ENCODE measurements at places on chromosomes 2 and 18.

- DNase-seq, result no peak
These were observed 41.2 kb downstream of the TMEM178A start for GRCh38 chr2:39706945-39707344.

- peak; percentile 72 for DNase-seq
These were observed 861 bp downstream of the LTBP1 start for GRCh38 chr2:32947484-32948143.

- no peak for DNase-seq
These were observed 82.8 kb upstream of the CCBE1 start for GRCh38 chr18:59779979-59780378.

DNA sequence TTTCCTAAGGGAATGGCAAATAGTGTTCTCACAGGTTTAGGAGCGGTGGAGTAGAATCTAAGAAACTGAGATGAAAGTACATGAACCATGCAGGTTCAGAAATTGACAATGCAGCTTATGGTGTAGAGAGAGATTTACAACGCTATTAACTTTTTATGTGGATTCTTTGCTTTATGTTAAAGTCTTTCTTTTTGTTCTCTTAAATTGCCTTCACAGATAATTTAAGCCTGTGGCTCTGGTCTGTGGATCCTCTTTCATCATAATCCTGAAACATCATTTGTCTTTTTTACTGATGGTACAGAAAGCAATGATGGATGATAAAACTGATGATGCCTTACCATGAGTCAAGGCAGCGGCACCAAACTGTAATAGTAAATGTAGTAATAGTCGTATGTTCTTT lies 30.3 kb downstream of the SOCS6 start:
- DNase-seq, result no peak

GRCh38 chr2:41062336-41062735 lies 610.4 kb upstream of the SLC8A1 start:
- DNase-seq, result no peak

DNA sequence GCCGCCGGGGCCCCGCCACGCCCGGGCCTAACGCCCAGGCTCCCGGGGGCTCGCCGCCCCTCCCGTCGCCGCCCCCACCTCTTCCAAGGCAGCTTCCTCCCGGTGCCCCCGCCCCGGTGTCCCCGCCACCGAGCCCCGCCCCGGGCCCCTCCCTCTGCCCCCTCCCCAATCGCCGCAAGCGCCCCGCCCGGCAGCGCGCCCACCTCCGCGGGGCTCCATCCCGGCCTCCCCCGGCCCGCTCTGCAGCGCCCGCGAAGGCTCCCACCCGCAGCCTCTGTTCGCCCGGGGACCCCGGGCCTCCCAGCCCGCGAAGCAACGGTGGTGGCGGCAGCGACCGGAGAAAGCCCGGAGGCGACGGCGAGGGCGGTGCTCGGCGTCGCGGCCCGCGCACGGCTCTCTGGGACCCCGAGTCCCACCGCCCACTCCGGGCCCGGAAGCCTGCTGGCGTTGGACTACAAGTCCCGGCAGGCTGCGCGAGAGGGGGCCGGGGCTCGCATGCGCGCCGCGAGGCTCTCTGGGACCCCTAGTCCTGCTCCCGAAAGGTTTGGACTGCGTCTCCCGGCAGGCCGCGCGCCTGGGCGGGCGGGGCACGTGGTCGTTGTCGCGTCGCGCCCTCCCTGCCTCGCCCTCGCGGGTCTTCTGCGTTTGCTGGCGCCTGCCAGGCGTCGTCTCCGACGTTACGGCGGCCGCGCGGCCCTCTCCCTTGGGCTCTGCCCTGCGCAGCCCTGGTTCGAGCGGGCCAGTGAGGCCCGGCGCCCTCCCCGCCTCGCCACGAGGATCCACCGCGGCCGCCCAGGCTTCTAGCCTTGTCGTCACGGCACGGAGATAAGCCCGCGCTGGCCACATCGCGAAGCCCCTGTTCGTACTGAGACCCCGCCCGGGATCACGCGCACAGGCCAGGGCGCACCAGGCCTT lies at the start of gene STK25:
Gene STK25 (minus strand): TSS at position 345 of the 915 bp plus-strand sequence. CDS start 549 bp downstream, outside the sequence.
- peak; percentile 98 for DNase-seq

DNA sequence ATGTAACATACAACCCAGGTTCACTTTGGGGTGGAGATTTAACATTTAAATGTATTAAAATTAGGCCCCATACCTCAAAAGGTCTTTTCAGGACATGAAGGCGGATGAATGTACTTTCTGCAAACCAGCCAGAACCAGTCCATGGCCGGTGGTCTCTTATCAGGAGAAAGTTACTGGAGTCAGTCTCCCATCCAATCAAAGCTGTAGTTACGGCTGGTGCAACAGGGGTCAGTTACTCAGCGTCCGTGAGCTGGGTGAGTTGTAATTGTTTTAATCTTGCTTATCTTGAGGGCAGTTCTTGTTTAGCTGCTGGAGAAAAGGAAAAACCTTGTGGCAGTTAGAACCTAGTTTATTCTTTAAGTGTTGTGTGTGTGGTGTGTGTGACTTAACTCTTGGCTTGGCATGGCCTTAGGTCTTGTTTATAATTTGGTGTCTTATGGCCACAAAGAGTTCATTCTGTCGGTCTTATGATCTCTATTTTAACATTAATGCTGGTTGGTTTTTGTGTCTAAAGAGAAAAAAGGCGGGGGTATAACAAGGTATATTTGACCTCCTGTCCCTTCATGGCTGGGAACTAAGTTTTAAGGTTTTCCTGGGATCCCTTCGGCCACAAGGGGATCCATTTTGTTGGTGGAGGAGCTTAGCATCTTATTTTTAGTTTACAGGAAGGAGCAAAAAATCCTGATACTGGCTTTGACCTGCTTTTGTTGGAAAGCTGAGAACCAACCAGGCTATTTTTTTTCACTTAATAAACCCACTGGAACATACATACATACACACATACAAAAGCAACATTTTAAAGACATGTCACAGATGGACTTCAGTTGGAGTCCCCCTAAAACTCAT lies 143.5 kb upstream of the NCK2 start:
- no peak for DNase-seq

GRCh38 chr18:22109535-22109934 lies 59.9 kb upstream of the GATA6 start:
- no peak for DNase-seq

GRCh38 chr2:236160366-236161081 lies 7.7 kb downstream of the GBX2 start:
- peak; percentile 58 for DNase-seq

DNA sequence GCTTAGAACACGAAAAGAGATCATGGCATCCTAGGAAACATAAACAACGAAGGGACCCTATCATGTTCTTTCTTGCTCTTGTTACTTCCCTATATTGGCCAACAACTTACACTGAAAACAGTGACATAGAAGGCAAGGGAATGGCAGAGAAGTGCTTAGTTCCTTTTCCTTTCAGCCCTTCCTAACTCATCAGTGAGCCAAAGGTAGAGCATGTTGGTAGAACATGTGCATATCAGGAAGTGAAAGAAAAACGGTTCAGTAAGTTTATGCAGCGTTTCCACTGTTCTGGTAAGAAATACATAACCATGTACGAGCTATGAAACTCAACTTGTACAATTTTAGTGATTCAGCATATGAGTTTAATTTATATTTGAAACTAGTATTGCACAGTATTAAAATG lies 21.7 kb downstream of the AKAIN1 start:
- no peak for DNase-seq

- DNase-seq, result no peak
These were observed 55.8 kb upstream of the MGAT5 start for GRCh38 chr2:134198006-134198634.

- peak; percentile 48 for DNase-seq
These were observed 17.2 kb downstream of the PCBP1 start for GRCh38 chr2:70104231-70105111.

DNA sequence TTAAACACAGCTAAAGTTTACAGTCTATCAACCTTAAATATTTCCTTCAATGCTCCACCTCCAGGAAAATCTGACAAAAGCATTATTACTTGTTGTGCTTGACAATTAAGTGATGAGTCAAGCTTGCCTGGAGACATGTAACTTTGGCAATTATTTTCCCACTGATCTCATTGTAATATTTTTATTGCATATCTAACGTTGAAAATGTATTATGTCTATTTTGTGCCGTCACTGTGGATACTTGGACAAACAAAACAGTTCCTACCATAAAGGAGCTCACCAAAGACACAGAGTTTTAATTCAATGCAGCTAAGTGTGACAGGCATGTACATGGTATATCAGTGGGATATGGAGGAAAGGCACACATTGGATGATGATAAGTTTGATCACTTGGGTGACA lies 24.7 kb downstream of the RNF103 start:
- DNase-seq, result no peak

- no peak for DNase-seq
These were observed 7.7 kb downstream of the IGFBP5 start for GRCh38 chr2:216687646-216688045.

GRCh38 chr18:3246635-3247239 lies 864 bp upstream of the MYL12A start:
- peak; percentile 29 for DNase-seq

DNA sequence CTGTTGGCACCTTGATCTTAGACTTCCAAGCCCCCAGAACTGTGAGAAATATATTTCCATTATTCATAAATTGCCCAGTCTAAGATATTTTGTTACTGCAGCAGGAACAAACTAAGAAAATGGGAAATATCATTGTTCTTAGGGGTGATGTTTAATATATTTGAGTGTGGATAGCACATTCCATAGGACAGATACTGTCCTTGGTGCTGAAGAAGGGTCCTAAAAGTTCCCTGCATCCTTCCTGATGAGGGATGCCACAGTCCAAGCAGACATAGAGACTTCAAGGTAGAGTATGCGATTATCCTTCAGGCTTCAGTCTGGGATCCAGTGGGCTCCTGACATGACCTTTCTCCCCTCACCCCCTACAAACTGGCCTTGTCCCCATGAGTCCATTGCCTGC lies 689.0 kb downstream of the TDRD15 start:
- no peak for DNase-seq

Data from NCI-H526 (cell line).